ENCODE measurements at places on chromosomes 5 and 9. TPM values are rescaled to one million over a fixed set of nuclear protein-coding genes. Genes with fewer than 3 reads are reported as not detected.
A peak's percentile ranks its signal among the peaks of the same experiment; 100 is the strongest.

DNA sequence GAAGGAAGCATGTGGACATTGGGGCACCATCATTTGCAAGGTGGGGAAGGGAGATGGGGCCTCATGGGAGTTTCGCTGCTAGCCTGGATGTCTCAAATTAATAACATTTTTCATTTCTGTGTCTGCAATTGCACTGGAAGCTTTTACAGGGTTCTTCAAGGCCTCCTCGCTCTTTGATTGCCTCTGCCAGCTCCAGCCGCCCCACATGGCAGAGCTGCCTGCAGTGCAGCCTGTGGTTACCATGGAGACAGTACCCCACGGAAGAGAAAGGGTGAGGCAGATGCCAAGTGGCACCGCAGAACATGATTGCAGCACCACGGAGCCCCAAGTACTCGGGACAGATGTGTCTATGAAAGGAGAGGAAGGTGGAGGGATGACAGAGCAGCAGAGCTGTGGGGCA is 25.4 kb downstream of the CTNND2 start:
- no peak for DNase-seq

DNA sequence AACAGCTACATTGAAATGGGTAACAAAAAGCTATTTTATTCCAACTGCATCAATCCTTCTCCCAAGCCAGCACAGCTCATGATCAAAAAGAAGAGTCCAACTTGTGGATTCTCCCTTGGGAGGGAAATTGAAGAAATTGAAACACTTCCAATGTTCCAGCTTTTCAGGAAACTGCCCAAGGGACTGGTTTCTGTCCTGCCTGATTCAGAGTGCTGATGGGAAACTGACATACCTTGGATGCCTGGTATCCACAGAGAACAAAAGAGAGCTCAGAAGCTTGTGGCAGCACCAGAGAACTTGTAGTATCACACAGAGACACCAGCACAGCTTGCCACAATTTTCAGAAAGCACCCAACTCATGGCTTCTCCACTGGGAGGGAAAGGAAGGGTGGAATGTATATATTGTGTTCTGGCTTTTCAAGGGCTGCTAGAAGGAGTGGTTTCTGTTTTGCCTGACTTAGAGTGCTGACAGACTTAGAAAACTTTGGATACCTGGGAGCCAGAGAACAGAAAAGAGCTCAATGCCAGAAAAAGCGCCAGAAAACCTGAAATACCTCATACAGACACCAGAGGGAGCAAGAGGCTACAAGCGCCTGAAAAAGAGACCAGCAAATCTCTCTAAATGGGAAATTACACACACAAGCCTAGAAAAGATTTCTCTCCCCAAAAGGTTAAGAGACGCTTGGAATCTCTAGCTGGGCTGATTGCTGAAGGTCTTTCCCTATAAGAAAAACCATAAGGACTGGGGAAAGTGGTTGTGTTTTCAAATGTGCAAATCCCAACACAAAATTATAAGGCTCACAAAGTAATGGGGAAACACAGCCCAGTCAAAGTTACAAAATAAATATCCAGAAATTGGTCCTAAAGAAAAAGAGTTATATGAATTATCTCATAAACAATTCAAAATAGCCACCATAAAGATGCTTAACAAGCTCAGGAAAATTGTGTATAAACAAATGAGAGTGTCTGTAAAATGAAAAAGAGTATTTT is 178.8 kb downstream of the SPOCK1 start:
- peak; percentile 67 for DNase-seq

- no peak for DNase-seq
These were observed 110.0 kb downstream of the TLE1 start for GRCh38 chr9:81579381-81579780.

- no peak for DNase-seq
These were observed 23.0 kb downstream of the FNIP1 start for GRCh38 chr5:131773805-131774204.

- no peak for DNase-seq
These were observed 539 bp downstream of the POC5 start for GRCh38 chr5:75716715-75717081.

DNA sequence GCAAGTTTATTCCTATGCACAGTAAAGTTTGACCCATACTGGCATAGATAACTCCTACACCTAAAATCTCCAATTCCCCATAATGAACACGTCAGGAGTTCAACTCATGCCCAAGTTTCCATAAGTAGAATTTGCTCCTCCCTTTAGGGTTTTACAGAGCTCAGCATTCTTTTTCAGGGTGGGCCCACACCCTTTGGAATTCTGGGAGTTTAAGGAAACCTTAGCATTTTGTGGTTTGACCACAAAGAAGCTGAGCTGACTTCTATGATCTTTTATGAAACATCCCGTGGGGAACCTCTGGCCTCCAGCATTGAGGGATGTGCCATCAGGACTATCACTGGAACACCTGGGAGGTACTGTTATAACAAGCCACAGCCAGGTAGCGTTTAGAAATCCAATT is 220.6 kb upstream of the MAP3K1 start:
- no peak for DNase-seq

DNA sequence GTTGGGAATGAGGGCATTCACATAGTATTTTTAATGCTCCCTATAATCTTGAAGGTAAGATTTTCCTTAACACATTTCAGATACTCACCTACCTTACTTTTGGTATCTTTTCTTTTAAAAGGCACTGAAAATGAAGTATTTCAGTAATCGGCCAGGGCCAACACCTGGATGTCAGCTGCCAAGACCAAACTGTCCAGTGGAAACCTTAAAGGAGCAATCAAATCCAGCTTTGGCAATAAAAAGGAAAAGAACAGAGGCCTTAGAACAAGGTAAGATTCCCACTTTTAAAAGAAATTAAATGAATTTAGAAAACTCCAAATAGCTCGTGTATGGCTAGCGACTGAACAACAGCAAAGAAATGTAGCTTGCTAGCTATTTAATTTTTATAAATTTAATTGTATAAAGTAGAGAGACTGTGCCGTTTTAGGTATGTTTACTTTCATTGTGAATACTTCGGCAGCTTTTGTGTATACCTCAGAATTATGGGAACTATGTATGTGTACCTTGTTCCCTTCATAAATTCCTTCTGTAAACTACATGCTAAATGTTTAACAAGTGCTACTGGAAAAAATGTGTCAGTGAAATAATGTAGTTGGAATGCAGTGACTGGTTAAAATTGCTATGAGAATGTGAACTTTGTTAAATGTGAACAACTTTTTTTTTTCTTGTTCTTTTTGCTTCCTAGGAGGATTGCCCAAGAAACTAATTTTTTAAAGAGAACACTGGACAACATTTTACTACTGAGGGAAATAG is 41.9 kb downstream of the CDK7 start:
- DNase-seq, result no peak

DNA sequence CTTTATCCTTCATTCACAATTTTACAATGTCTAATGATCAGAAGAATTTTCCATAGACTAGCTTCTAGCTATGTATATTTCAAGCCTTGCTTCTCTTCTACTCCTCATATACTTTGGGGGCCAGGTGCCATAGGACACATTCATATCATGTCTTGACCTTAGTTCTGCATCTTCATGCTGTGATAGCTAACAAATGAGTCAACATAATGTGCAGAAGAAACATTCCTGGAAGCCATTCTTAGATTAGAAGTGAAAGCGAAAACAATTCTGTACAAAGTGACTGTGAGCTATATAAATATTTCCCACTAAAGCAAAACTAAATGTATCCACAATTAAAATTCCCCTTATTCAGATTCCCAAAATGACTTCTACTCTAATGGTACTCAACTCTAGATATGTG is 320.2 kb upstream of the NREP start:
- no peak for DNase-seq

GRCh38 chr5:13303445-13303844 is 641.0 kb downstream of the DNAH5 start:
- DNase-seq, result no peak

GRCh38 chr5:171537070-171537849 is 117.8 kb downstream of the FGF18 start:
- DNase-seq, result no peak

DNA sequence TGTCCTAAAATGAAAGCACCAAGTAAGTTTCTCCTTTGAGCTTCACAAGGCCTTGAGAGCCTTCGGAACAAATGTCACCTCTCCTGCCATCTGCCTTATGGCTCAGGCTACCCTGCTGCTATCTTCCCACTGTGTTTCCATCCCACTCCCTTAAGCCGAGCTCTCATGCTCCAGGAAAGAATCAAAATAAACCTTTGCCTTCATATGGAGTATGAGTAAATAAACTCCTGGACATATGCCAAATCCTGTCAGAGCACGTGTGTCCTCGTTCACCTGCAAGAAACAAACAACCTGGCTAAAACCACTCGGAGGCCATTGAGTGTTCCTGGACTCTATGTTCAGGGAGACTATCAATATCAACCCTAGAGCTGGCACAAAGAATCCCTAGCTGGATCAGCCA is 122.3 kb upstream of the CCDC112 start:
- DNase-seq, result no peak

DNA sequence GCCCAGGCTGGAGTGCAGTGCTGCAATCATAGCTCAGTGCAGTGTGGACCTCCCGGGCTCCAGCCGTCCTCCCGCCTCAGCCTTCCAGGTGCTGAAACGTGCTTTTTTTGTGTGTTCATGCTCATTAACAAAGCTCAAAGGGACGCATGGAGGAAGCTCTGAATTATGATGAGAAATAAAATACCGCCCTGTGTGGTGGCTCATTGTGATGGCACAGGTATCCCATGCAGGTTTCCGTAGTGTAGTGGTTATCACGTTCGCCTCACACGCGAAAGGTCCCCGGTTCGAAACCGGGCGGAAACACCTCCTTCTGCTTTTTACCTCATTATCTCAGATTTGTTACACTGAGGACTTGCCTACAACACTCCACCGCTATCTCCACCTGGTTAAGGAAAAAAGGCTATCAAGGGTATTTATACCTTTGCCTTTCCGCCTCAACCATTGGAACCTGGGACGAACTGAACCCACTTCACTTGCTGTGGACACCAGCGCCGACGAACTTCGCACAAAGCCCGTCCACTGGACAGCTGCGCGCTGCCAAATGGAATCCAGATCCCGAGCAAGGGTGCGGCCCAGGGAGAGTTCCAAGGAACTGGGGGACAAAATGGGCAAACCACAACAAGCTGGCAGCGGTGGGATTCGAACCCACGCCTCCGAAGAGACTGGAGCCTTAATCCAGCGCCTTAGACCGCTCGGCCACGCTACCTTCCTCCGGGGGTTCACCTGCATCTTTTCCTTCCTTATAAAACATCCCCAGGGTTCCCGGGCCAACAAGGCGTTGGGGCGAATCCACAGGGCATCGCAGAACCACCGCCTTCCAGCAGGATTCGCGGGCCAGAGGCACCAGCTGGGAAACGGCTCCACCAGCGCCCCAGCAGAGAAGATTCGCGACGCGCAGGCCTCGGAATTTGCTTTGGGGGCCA is 26.3 kb downstream of the OR2V2 start:
- peak; percentile 93 for DNase-seq

- no peak for DNase-seq
These were observed 110.5 kb downstream of the CACNA1B start for GRCh38 chr9:137988051-137988450.

DNA sequence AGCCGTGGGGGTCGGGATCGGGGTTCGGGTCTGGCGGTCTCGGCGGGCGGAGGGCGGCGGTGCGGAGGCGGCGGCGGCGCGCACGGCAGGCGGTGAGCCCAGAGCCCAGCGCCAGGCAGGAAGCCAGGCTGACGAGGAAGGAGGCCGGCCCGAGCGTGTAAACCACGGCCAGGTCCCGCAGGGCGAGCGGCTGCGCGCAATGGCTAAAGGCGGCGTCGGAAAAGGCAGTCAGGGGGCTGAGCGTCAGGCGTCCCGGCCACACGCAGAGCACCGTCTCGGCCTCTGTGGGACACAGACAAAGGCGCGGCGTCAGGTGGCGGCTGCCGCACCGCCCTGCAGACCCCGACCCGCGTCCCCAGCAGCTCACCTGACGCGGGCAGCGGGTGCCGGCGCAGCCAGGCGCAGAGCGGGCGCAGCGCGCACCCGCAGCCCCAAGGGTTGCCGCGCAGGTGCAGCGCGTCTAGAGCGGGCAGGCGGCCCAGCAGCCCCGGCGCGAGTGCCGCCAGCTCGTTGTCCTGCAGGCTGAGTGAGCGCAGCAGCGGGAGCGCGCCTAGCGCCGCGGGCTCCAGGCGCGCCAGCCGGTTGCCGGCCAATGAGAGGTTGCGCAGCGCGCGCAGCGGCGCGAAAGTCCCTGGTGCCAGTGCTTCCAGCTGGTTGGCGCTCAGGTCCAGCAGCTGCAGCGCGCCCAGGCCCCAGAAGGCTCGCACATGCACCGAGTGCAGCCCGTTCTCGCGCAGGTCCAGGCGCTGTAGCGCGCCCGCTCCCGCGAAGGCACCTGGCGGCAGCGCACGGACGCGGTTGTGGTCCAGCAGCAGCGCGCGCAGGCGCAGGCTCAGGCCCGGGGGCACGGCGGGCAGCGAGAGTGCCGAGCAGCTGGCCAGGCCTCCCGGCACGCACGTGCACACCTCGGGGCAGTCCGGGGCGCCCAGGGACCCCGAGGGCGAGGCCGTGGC is 671 bp downstream of the LRRC26 start:
- peak; percentile 86 for DNase-seq

DNA sequence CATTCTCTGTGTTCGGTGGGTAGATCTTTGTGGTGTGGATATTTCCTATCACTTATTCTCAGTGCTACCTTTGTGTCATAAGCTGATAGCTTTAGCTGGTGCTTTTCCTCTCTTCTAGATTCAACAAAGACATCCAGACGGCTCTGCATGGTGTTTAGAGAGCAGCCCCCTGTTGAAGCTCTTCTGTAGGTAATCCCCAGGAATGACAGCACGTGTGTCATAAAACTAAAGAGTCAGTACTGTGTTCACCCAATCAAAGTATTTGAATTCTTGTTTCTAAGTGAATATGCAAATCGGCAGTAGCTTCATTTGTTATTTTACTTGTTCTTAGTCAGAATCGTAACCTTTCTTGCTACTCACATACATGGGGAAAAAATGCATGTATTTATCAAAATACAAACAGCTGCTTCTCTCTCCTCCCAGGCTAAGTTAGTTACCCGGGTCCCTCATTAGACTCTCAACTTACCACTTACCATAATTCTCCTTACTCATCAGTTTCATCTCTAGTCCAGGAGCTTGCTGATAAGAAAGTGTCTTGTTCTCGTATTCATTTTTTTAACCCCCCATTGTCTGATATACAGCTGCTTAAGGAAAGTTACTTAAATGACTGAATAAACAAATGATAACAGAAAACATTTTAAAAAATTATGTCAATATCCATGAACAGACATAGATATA is 1696.0 kb upstream of the WWC1 start:
- DNase-seq, result no peak

GRCh38 chr5:150401376-150402228 is 11.1 kb downstream of the CD74 start:
- DNase-seq, result no peak

GRCh38 chr5:53322257-53322656 is 158.2 kb upstream of the FST start:
- no peak for DNase-seq

- DNase-seq, result no peak
These were observed 6.6 kb upstream of the N4BP3 start for GRCh38 chr5:178106556-178107239.

Gene BOD1
- total RNA-seq, result 120 TPM

Gene PDCD1LG2
- not detected for total RNA-seq

Gene NR4A3
- 0.24 TPM for total RNA-seq

Gene JAK2
- total RNA-seq, result 3.4 TPM

Gene ZDHHC21
- total RNA-seq, result 9.0 TPM

Gene OLFML2A
- total RNA-seq, result 5.8 TPM

Gene PPP3R2
- not detected for total RNA-seq

Gene LRRTM2
- total RNA-seq, result not detected

Gene ARRDC1
- 34.4 TPM for total RNA-seq

Gene AMBP
- 0.81 TPM for total RNA-seq

Gene AIF1L
- total RNA-seq, result 122 TPM

Gene ATG10
- 8.7 TPM for total RNA-seq

Gene ACOT12
- not detected for total RNA-seq

All from H9 (cell line).